H9 (cell line): ENCODE measurements at places on chromosomes 4 and X. TPM values are rescaled to one million over a fixed set of nuclear protein-coding genes. Genes with fewer than 3 reads are reported as not detected.

PAGE1 gene
- not detected in 2 replicates for total RNA-seq

GLUD2 gene
- total RNA-seq, result 0.99 and 1.0 TPM in 2 replicates

VCX gene
- not detected in 2 replicates for total RNA-seq

CORIN gene
- total RNA-seq, result 0.09 and 0.39 TPM in 2 replicates

PHF8 gene
- total RNA-seq, result 38.9 and 45.2 TPM in 2 replicates

FAM47A gene
- total RNA-seq, result not detected in 2 replicates

CXCL8 gene
- not detected in 2 replicates for total RNA-seq

GRCh38 chr4:139736661-139737060 is 71.0 kb downstream of the MGST2 start:
- no peak overlapping the region for H3K4me3 ChIP-seq
- no peaks in the 10 kb centered on the region for H3K36me3 ChIP-seq
- peaks cover 7% of the 10 kb centered on the region; the same call in 1 of the 2 replicates for H3K27me3 ChIP-seq
- peaks cover 6% of the 10 kb centered on the region; the same call in 1 of the 2 replicates for H3K4me1 ChIP-seq
- no peak for DNase-seq

DNA sequence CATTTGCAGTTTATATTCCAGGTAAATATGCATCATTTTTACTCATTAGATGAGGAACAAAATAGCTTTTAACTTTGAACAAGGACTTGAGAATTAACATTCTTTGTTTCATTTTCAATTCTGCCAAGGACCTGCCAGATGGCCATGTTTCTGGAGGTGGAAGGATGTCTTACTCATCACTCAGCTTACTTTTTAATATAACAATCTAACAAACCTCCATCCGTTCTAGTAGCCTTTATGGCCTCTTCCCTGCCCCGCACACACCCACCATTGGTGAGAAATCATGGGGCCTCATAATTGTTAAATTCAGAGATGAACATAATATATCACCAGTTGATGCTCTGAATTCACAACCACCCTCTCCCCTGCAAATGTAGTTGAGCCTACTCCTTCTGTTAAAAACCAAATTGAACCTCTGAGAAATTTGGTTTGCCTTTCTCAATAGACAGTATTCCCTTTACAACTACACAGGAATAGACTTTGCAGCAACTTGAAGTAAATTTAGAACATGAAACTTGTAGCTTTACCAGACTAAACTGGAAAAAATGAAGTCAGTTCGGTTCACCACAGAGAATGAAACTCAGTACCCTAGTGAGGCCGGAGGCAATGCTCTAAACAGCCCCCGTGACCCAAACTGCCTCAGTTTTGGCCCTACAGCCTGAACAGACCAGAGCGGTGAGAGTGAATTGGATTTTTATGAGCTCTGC is 50.1 kb upstream of the ACSL4 start:
- H3K36me3 ChIP-seq, result no peaks in the 10 kb centered on the region
- no peaks in the 10 kb centered on the region for H3K4me1 ChIP-seq
- no peak overlapping the region; the same call in 2 of the 3 replicates for H3K4me3 ChIP-seq

DNA sequence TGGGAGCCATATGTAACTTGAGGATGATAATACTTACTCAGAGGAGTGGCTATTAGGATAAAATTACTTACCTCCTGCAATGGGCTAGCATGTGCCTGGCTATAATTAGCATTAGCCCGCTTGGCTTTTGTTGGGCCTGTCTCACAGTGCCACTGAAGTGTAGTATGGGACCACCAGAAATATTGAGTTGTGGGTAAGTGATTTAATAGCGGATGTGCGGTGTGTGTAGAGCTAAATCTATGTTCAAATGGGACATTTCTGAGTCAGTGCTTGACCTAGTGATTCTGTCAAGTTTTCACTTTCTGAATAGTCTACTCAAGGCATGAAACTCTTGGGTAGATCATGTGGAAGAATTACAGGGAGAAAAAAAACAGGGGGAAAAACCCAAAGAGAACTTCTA is 3.5 kb upstream of the CLNK start:
- no peaks in the 10 kb centered on the region for H3K36me3 ChIP-seq
- no peaks in the 10 kb centered on the region for H3K27me3 ChIP-seq
- peaks cover 4% of the 10 kb centered on the region; the same call in 1 of the 2 replicates for H3K4me1 ChIP-seq

DNA sequence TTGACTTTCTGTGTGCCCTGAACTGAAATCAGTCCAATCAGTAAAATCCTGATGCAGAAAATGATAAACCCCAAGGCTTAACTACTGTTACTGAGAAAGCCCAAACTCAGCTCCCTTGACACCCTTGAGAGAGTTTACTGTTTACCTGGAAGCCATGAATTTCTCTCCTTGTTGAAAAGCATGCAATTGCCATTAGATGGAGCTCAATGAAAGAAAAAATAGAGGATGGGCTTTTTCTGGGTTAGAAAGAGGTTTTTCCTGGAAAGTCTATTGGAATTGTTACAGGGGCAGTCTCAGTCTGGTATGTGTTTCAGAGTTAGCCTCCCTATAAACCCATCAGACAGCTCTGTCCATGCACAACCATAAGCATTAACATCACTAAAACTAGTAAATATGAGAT is 66.4 kb upstream of the C4orf54 start:
- H3K4me1 ChIP-seq, result peaks cover 4% of the 10 kb centered on the region; the same call in 1 of the 2 replicates
- no peak overlapping the region for H3K4me3 ChIP-seq
- no peaks in the 10 kb centered on the region for H3K36me3 ChIP-seq
- no peaks in the 10 kb centered on the region for H3K27me3 ChIP-seq
- no peak for DNase-seq
- H3K27ac ChIP-seq, result no peak overlapping the region

- H3K4me3 ChIP-seq, result no peak overlapping the region
- H3K36me3 ChIP-seq, result no peaks in the 10 kb centered on the region
- DNase-seq, result no peak
- no peaks in the 10 kb centered on the region for H3K27me3 ChIP-seq
- H3K4me1 ChIP-seq, result no peaks in the 10 kb centered on the region
Observed at GRCh38 chr4:58749206-58749605, 1639.0 kb upstream of the IGFBP7 start.

DNA sequence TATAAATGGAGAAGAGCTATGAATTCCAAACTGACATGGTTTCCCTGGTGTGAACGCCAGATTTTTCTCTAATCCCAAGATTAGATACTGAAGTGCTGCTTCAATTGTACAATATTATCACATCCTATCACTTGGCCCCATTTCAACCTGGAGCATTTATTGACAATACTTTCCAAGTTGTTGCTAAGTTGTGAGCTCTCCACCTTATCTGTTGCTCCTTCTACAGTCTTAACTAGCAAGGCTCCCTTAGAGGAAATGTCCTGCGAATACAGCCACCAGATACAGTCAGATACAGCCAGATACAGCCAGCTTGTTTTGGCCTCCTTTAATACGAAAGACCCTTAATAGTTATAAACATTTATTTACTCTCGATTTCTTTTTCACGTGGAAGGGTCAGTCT is 466.3 kb upstream of the FAM241A start:
- H3K4me1 ChIP-seq, result no peaks in the 10 kb centered on the region
- H3K27me3 ChIP-seq, result no peaks in the 10 kb centered on the region
- no peak overlapping the region for H3K27ac ChIP-seq
- H3K36me3 ChIP-seq, result no peaks in the 10 kb centered on the region

DNA sequence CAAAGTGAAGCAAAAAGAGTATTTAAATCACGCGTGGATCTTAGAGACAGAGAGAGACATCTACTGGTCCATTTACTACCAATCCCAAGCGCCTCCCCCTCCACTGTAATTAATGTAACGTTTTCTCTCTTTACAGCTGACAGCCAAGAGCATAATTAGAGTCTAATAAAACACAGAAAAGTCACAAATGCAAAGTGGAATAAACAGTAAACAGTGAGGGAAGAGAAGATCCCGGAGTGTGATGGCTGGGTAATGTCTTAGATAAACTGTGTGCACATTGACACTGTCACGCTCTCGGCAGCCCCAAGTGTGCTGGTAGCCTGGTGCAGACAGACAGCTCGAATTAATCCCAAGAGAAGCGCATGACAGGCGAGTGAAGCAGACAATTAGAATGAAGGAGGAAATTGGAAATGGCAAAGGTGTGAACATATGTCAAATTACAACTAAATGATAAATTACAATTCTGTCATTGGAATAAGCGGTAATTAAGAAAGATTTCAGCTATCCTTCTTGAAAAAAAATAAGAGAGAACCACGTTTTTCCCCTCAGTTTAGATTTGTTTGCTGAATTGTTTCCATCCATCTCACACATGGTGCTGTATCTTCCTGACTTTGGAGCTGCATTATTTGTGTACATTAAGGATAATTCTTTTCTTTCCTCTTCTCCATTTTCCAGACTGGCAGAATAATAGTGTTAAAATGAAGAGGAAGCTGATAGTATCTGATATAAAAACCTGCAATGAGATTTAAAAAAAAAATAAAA is 100.1 kb downstream of the CXXC4 start:
- no peak overlapping the region for H3K4me3 ChIP-seq
- no peaks in the 10 kb centered on the region for H3K36me3 ChIP-seq
- no peak overlapping the region for H3K27ac ChIP-seq
- DNase-seq, result no peak
- no peaks in the 10 kb centered on the region for H3K27me3 ChIP-seq

GRCh38 chr4:113962016-113962347 is 17.5 kb downstream of the ARSJ start:
- no peaks in the 10 kb centered on the region for H3K27me3 ChIP-seq
- no peak for DNase-seq
- no peaks in the 10 kb centered on the region for H3K4me1 ChIP-seq
- no peaks in the 10 kb centered on the region for H3K36me3 ChIP-seq
- H3K4me3 ChIP-seq, result no peak overlapping the region

DNA sequence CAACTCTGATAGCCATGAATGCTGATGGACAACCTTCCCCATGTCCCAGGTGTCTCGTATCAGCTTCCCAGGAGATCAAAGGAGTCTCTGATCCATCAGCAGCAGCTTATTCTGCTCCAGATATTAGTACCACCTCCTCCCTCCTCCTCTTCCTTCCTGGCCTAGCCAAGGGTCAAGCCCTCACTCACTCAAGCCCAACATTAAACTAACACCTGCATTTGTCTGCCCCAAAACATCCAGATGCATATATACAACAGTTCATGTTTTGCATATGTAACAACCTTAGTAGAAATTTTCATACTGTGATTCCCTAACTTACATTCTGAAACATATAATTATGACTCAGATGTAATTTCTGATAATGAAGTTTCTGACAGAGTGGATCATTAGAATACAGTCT is 29.9 kb downstream of the BCLAF3 start:
- no peak overlapping the region for H3K4me3 ChIP-seq
- no peak for DNase-seq
- H3K27me3 ChIP-seq, result no peaks in the 10 kb centered on the region
- H3K36me3 ChIP-seq, result peaks cover 11% of the 10 kb centered on the region

DNA sequence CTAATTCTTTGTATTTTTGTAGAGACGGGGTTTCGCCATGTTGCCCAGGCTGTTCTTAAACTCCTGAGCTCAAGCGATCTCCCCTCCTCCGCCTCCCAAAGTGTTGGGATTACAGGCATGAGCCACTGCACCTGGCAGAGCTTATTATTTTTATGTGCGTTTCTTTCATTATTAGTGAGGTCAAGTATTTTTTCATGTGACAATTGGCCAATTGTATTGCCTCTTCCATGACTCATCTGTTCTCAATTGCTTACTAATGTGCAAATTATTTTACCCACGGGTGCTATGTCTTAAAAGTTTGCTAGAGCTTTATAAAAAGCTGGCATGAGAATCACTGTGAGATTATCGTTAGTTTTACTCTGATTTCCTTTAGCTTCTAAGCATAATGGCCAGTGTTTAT is 13.0 kb upstream of the ARX start:
- no peak overlapping the region for H3K4me3 ChIP-seq
- DNase-seq, result no peak
- no peaks in the 10 kb centered on the region; the same call in 1 of the 2 replicates for H3K4me1 ChIP-seq
- no peaks in the 10 kb centered on the region; the same call in 1 of the 2 replicates for H3K27me3 ChIP-seq
